ENCODE measurements at places on chromosomes 16 and 17.

DNA sequence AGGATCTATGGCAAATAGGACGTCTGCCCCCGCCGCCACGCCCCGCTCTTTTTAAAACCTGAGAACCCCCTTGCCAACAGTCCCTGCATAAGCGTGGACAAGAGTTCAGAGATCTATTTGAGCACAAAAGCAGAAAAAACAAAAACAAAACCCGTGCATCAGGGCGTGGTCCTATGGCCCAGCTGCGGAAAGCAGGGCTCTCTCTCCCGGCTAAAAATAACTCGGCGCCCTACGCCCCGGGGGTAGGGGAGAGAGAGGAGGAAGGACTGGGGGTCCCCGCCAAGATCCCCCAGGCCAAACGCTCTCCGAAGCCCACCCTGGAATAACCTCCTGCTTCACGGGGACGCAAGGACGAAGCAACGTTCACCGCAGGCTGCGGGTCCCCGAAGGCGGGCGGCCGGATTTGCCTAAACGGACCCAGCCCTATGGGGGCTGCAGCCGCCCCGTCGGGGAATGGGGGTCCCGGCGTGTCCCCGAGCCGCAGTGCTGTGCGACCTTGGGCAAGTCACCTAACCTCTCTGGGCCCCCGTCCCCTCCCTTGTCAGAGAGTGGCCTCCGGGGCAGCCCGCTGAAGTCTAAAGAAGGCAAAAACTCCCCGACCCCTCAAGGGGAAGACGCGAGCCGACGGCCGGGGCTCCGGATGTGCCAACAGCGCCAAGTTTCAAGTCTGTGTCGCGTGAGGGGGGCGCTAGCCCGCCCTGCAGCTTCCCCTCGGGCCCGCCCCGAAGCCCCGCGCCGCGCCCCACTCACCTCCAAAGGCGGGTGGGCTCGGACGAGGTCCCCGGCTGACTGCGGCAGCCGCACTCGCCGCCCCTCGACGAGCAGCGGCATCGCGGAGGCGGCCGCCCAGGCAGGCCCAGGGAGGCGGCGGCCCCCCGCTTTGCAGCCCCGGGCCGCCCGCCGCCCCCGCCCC, 477 bp downstream of the NTAN1 start:
- peak; percentile 67 for DNase-seq

DNA sequence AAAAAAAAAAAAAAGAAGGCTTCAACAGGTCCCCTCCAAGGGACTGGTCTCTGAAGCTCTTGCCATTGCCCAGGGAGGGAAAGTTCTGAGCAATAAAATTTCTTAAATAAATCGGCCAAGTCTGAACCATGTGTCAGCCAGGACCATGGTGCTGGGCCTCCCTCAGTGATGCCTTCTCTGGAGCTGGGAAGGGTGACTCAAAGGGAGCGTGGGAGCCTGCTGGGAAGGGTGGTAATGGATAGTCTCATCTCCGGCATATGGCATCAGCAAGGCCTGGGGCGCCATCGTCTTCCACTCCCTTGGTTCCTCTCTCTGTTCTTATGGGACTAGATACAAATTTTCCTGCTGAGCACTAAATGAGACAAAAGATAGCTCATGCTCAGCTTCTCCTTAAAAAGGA, 2.3 kb downstream of the VKORC1 start:
- no peak for DNase-seq

DNA sequence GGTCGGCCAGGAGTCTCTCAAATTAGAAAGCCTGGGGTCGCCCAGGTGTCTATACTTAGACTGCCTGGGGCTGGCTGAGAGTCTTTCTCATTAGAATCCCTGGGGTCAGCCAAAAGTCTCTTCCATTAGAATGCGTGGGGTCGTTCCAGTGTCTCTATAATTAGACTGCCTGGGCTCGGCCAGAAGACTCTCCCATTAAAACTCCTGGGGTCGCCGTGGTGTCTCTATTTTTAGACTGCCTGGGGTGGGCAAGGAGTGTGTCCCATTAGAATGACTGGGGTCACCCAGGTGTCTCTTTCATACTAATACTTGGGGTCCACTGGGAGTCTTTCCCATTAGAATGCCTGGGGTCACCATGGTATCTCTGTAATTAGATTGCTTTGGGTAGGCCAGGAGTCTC, 2227.7 kb downstream of the TP53TG3F start:
- DNase-seq = no peak

DNA sequence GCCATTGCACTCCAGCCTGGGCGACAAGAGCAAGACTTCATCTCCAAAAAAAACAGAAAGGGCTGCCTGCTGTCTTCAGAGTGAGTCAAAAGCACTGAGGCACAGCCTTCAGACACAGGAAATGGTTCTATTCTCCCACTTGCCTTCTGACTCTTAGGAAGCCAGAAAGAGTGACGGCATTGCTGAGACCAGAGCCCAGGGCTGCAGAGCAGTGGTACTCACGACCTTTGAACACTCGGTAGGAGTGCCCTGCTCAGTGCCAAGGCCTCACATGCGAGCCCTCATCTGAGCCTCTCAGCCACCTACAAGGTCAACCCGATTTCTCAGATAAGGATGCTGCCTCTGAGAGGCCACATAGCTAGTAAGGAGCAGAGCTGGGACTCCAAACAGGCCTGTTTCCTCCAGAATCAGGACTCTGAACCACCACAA, 3.5 kb upstream of the ITGAE start:
- DNase-seq = peak; percentile 84

GRCh38 chr17:57911834-57912673, 43.2 kb downstream of the CUEDC1 start:
- DNase-seq = no peak

GRCh38 chr17:63516910-63517824, 6.0 kb upstream of the KCNH6 start:
- peak; percentile 48 for DNase-seq

DNA sequence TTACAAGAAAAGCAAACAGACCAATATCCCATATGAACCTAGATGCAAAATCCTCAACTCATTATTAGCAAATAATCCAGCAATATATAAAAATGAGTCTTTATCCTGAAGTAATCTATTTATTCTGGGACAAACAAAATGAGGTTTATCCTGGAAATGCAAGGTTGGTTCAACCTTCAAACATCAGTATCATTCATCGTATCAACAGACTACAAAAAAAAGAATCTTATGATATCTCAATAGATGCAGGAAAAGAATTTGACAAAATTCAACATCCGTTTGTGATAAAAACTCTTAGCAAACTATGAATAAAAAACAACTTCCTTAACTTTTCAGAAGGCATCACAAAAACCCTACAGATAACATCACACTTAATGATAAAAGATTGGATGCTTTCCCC, 18.4 kb upstream of the BAIAP2 start:
- DNase-seq = no peak
